ENCODE measurements at places on chromosomes 16 and 17.
A peak's percentile ranks its signal among the peaks of the same experiment; 100 is the strongest.

GRCh38 chr16:65937455-65937854, 429.0 kb upstream of the CDH5 start:
- no peak for DNase-seq

- peak; percentile 67 for DNase-seq
These were observed 14.0 kb downstream of the CCR7 start for GRCh38 chr17:40551091-40551878.

DNA sequence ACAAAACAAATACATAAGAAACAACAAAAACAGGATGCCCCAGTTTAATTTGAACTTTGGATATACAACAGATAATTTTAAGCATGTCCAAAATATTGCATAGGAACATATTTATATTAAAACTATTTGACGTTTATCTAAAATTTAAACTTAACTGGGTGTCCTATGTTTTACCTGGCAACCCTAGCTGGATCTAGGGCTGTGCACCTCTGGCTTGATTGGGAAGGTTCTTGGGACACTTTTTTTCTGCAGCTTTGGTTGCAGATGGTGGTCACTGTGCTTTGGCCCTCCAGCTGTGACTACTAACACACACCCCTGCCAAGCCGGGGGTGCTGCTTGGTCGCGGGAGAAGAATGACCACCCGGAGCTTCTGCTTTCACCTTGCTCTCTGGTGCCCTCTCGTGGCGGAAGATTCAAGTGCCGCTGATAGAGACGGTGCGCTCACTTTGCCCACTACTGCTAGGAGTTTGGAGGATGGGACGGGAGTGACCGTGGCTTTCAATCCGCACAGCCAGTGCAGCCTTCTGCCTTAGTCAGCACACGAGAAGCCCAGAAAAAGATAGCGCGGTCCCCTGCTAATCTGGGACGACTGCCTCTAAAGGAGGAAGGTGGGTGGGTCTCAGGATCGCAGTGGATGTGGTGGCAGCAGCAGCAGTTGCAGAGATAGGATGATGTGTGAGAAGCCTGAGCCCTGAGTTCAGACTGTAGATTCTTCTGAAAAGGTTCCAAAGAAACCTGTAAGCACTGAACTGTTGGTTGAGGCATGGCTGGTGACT, 6.7 kb downstream of the SPACA3 start:
- DNase-seq, result peak; percentile 69

DNA sequence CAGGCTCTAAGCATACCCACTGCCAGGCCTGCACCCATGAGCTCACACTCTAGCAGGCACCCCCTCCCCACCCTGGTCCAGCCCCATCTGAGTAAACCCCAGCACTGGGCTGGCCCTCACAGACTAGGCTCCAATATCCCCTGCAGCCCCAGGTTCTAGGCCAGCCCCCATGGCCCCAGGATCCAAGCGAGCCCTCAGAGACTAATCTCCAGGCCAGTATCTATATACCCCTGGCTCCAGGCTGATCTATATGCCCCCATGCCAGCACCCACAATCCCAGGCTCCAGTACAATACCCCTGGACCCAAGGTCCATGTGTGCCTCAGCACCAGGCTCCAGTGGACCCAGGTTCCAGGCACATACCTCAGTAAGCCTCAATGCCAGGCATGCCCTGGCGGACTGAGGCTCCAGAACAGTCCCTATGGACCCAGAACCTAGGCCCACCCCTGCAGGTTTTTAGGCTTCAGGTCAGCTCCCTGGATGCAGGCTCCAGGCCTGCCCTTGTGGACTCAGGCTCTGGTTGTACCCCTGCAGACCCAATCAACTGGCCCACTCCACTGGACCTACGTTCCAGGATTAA, 38.5 kb downstream of the POLR3E start:
- DNase-seq, result no peak

DNA sequence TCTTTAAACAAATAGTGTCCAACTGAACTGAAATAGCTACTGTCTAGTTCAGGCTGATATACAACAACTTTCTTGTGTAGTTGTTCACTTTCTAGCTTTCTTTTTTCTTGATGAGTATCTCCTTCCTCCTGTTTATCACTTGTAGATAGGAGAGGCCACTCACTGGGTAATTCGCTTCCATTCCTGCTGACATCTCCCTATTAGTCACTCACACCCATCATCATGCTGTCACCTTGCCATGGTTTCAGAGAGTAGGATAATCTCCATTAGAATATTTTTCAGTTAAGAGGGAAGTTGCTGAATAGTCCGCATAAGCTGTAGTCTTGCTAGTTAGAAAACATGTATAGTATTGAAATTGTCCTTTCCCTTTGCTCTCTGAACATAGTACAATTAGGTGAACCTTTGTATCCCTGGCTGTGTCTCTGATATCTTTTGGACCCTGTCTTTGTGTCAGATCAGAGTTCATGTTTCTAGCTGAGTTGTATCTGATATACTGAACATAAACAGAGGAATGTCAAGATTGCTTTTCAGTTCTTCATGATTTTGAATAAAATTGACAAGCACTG, 64.4 kb upstream of the RASL10B start:
- no peak for DNase-seq

DNA sequence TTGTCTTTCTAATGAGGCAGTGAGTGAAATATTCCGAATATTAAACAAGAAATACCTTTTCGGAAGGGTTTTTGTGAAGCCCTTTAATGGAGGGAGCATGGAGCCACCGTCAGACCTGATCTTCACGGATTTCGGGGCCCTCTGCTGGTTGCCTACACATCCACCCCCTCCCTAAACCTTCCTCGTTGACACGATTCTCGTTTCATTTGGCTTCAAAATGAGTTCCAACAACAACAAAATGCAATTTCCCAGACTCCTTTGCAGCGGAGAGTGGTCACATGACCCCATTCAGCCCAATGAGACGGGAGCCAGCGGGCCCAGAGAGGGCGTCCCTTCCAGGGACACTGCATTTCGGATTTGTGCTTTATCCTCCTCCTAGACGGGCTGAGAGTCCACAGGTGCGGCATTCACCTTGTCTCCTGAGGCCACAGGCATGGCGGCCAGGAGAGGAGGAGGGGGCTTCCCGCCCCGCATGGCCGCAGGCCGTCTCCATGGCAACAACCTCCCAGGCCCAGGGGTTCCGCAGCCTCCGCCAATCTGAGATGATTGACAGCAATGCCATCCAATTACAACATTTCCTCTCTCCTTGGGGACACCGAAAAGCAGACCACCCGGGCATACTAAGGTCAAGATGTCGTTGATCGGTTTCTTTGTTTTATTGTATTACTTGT, 259.8 kb downstream of the C16orf95 start:
- no peak for DNase-seq

DNA sequence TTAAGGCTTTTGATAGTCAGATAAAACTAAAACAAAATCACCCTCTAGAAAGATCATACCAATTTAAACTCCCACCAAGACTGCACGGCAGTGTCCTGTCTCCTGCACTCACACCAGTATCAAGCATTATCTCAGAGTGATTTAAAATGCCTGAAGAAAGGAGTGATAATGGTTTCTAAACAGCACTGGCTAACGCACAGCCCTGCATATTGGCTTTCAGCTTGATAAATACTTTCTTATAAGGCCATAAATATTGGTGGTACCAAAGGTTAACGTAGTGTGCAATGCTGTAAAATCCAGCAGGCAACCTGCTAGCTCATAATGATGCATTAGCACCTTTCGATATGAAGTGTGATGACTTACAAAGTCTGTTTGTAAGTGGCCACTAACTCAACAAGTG, 214.3 kb downstream of the RBFOX1 start:
- no peak for DNase-seq

- no peak for DNase-seq
These were observed 181.7 kb downstream of the BANP start for GRCh38 chr16:88132836-88133506.

GRCh38 chr17:32191306-32191705, 49.0 kb downstream of the RHOT1 start:
- DNase-seq, result no peak

DNA sequence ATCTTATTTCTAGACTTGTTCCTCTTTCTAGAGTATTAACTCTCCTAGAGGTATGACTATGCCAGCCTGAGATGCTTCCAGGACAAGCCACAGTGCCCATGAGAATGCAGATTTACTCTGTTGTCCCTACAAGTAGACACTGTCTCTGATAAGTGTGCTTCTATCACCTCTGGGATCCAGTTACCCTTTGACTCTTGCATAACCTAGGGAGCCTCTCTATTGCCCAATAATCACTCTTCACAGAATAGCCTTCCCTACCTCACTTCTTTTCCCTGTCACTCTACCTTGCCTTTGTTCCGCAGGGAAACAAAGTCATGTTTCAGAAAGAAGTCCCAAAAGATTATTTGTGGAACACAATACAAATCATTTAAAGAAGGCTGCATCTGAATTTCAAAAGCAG, 1.6 kb upstream of the KRT34 start:
- DNase-seq, result no peak

GRCh38 chr16:49470513-49470991, 96.9 kb downstream of the C16orf78 start:
- no peak for DNase-seq

DNA sequence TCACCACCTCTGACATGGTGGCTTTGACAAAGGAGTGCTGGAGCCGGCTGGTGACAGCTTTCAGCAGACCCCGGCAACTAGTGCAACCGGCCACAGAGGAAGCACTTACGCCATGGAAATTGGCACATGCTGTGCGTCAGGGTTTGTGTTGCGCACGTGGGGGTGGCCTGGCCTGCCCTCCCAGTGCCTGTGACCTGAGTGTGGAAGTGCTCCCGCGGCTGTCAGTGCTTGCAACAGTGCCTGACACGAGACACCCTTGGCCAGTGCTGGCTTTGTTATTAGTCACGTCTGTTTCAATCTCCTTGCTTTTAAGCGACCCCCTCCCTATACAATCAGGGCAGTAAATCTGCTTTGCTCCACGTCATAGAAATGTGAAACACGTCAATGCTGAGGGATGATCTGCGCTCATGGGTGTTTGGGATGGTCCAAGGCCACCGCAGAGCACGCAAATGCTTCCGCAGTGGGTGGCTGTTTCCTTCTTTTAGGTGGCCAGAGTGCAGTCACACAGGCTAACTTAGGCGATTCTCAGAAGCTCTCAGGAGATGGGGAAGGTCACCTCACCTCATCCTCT, 64.3 kb downstream of the PGS1 start:
- DNase-seq, result peak; percentile 64

- no peak for DNase-seq
These were observed 20.4 kb downstream of the OTOA start for GRCh38 chr16:21684199-21684598.

DNA sequence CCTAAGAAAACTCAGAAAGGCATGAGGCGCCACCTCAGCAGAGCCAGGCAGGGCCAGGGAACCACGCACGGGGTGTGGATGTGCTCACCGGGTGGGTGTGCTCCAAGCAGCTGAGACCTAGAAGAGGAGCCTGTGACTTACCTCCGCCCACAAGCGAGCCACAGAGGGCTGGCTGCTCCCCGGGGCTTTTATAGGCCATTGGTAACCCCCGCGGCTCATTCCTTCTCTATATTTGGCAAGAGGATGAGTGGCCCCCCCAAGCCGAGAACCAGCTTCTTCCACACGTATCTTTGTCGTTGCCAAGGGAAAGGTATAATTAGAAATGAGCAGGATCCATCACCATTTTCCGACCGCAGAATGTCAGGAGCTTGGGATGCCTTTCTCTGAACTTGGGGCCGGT, at the start of gene MYH3:
Gene MYH3 (minus strand): TSS at position 162 of the 400 bp plus-strand sequence. CDS start 2,245 bp downstream, outside the sequence.
- DNase-seq, result no peak

GRCh38 chr16:50173316-50173715, 20.2 kb downstream of the TENT4B start:
- DNase-seq, result no peak

DNA sequence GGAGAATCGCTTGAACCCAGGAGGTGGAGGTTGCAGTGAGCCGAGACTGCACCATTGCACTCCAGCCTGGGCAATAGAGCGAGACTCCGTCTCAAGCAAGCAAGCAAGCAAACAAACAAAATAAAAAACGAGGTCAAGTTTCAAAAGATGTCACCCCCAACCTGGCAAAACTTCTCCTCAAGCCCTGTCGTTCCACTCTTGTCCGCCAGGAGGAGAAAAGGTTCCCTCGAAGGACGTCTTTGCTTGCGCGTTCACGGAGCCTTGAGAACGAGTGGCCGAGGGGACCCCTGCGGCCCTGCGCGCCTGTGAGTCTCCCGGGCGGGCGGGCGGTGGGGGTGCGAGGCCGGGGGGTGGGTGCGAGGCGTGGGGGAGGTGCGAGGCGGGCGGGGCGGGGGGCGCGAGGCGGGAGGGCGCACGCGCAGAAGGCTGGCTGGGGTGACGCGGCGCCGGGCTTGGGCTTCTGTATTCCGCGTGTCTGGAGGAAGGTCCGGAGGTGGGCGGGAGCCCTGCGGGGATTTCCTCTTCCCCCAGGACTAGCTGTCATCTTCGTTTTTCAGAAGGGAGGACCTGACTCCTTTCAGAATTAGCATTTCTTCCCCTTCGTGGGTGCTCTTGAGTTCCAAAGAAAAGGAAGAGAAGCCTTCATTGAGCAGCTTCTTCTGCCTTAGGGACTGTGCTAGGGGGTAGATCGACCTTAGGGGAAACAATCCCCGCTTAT, 3.7 kb downstream of the SLC52A1 start:
- DNase-seq, result peak; percentile 80

GRCh38 chr17:39008633-39009032, 41.4 kb upstream of the FBXO47 start:
- no peak for DNase-seq

- DNase-seq, result no peak
These were observed 4.4 kb downstream of the ZNF48 start for GRCh38 chr16:30399435-30400186.

DNA sequence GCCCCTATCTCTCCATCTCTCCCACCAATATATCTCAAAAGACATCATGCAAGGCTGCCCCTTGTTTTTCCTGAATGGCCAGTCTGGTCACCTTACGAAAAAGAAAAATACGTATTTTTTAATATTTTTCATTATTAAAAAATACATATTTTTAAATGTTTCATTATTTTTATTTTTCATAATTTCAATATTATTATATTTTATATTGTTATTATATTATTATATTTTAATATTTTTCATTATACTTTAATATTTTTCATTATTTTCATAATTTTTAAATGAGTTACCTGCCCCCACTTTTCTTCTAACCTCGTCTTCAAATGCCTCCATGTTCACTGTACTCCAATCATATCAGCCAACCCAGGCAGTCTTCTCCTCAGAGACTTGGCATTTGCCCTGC, 116.0 kb upstream of the ERCC4 start:
- no peak for DNase-seq

GRCh38 chr16:74304164-74304834, 7.7 kb downstream of the PSMD7 start:
- no peak for DNase-seq

DNA sequence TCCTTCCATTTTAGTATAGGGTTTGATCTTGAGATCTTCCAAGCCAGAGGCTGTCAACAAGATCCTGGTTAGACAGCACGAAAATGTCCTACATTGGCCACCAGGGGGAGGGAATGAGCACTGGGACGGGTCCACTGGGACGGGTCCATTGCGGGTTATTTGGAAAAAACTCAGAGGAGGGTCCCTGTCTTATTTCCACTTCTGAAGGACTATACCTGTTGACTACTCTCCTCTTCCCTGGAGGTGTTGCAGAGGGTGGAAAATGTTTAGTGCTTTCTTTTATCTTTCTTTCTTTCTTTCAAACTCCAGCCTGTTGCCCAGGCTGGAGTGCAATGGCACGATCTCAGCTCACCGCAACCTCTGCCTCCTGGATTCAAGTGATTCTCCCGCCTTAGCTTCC, 2.5 kb downstream of the TTLL6 start:
- peak; percentile 35 for DNase-seq
